ENCODE measurements at places on chromosomes 7 and 10.

- peak; percentile 56 for DNase-seq
These were observed 256.4 kb downstream of the CAMK1D start for GRCh38 chr10:12605580-12606405.

- no peak for DNase-seq
These were observed 98.2 kb downstream of the RAB11FIP2 start for GRCh38 chr10:117948493-117948892.

DNA sequence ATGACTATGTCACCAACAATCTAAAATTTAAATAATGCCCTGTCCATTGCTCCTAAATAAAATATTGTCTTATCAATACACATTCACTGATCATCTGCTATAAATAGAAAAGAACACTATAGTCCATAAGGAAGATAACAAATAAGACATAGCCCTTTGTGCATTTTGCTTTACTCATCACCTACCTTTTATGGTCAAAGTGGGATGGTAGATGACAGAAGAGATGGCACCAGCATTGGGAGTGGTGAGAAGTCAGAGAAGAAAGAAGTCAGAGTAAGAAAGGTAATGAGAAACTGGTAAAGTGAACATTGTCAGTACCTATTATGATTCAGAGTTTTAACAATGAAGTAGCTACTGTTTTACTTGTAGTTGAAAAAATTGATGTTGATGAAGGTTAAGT lies 31.1 kb downstream of the SEMA3E start:
- no peak for DNase-seq

DNA sequence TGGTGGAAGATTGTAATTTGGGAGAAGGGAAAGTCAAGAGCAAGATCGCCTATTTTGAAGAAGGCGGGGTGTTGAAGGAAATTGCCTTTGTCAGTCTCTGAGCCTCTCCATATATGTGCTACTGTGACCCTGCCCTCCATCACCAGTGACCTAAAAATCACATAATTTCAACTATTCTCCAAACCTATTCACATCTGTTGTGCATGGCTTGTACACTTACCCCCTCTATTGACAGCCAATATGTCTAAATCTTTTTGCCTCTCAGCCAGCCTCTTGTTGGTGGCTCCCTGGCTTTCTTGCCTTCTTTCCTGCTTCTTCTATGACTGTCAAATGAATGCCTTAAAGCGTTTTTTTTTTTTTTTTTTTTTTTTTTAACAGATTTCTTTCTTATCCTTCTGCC lies 295.6 kb downstream of the AUTS2 start:
- DNase-seq, result no peak

GRCh38 chr7:26547156-26547555 lies 255.5 kb downstream of the SNX10 start:
- no peak for DNase-seq

Measured in activated CD4-positive, alpha-beta T cell treated with anti-CD3 and anti-CD28 coated beads, Interleukin-2, Interleukin-6, amounts not matched to agents 100 ng/mL and 50 ng/mL, durations not matched to agents 16 hours and 8 hours (primary cell).